Fibroblast of skin of scalp (primary cell): ENCODE measurements at places on chromosomes 2 and 18.

DNA sequence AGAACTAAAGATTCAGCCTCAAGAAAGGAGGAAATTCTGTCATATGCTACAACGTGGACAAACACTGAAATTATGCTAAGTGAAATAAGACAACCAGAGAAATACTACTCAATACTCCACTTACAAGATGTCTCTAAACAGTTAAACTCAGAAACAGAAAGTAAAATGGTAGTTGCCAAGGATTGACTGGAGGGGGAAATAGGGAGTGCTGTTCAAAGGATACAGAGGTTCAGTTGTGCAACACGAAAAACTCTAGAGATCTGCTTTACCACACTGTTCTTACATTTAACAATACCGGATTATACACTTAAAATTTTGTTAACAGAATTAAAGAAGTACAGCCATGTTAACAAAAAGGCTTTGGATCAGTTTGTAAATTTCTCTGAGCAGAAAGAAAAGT is 39.8 kb upstream of the C2orf15 start:
- peak; percentile 1 for DNase-seq

DNA sequence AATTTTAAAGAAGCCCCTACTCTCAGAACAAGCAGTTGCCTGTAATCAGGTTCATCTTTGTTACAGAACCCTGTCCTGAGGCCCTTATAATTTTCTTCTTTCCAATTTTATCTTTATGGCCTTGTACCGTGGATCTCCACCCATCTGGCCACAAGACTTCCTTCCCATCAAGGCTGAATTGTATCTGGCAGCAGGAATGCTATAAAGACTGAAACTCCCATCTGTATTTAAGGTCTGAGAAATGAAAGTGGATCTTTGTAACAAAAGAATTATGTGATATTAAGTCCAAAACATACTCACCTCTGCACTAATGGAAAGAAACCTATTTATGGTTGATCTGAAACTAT is 91.8 kb downstream of the METTL8 start:
- no peak for DNase-seq

- no peak for DNase-seq
Measured at GRCh38 chr2:236215761-236216333, 47.7 kb upstream of the GBX2 start.

DNA sequence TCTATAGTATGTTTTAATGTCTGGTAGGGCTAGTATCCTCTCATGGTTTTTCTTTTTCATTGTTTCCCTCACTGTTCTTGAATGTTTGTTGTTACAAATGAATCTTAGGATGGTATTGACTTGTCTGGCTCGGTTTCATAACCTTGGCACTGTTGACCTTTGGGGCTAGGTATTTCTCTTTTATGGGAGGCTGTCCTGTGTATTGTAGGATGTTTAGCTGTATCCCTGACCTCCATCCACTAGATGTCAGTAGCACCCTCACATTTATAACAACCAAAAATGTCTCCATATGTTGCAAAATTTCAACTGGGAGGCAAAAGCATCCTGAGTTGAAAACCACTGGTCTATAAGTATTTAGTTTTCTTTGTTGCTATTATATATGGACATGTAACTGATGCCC is 7.0 kb upstream of the AOX1 start:
- DNase-seq, result peak; percentile 42

GRCh38 chr18:77522051-77522675 is 272.5 kb downstream of the GALR1 start:
- no peak for DNase-seq

- DNase-seq, result no peak
Measured at GRCh38 chr18:37553633-37554398, 11.8 kb downstream of the CELF4 start.

GRCh38 chr2:43075811-43076585 is 150.4 kb downstream of the ZFP36L2 start:
- peak; percentile 96 for DNase-seq

GRCh38 chr2:189113963-189114362 is 65.6 kb downstream of the COL5A2 start:
- DNase-seq, result peak; percentile 62

DNA sequence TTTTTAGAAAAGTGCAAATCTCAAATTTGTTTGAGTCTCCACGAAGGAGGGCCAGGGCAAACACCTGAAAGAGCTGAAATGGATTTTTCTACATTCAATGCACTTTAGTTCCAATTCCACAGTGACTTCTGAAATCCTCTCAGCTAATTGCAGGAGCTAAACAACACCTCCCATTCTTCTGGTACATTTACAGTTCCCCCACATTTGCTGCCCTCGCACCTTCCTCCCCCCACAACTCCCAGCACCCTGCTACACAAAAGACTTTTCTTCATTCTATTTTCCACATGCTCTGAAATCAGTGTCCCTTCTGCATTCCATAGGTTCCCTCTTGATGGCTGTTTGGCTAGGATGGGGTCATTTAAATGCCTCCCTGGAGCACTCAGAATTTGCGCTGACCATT is 5.9 kb upstream of the NPAS2 start:
- DNase-seq, result no peak

DNA sequence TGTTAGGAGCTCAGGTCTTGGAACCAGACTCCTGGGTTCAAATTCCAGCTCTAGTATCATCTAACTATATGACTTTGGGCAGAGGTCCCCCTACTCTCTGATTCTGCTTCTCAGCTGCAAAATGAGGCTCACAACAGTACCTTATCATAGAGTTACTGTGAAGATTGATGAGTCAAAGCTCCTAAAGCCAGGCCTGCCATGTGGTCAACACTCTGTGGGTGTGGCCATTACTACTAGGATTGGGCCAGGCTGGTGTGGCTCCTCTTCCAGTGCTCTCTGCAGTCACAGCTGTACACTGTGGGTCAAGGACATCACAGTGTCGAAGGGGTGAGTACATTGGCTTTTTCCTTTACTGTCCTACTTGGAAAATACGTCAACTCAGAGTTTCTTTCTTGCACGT is 22.6 kb downstream of the CAPN13 start:
- DNase-seq, result no peak

DNA sequence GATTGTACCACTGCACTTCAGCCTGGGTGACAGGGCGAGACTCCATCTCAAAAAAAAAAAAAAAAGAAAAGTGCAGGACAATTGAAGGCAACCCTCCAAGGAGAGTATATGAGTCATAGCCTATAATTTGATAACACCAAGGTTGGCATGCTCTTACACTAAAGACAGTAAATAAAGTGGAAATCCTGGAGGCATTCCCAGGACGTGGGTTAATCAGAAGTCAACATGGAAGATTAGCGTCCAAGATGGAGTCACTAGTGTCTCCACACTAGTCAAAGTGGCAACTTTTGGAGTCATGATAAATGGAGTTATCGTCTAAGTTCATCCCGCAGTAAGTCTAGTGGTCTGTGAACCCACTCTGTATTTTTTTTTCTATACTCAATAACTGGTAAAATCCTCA is 21.2 kb upstream of the UGGT1 start:
- DNase-seq, result no peak

DNA sequence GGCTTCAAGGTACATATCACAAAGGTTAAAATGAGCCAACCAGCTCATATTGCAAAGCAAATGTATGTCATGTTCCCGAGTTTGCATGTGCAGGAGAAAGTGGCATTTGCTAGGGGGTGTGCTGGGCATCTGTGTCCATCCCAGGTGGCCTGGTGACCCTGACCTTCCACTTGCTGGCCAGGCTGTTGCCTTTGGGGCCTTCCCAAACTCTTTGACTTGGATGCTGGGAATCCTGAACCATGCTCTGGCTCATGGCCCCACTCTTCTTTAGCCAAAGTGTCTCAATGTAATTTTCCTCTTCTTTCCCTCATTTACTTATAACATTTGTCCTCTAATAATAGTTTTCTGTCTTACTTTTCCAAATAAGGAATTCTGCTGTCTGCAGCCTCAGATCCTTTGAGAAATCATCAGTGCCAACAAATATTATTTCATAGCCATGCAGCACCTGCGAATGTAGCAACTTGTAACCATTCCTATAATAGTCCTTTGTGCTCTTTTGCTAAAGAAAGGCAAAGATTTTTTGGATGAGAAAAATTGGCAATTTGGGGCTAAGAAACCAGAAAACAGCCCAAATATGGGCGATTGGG is 64.2 kb downstream of the MTCL1 start:
- no peak for DNase-seq

GRCh38 chr2:27953077-27953476 is 62.5 kb downstream of the BABAM2 start:
- no peak for DNase-seq

DNA sequence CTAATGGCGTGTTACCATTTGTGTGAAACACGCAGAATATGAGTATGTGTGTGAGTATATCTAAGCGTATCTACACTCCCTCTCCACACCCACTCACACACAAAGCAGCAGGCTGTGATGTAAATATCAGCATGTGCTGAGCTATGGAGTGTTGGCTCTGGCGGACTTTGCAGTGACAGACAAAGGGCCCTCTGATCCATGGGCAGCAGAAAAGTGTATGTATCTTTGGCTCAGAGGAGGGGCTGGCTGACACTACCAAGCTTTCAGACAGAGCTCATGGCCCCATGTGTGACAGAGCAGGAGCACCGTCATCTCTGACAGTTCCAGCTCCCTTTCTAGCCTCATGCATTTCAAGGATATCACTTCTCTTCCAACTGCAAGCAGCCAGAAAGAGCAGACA is 57.2 kb upstream of the ASB18 start:
- DNase-seq, result no peak

GRCh38 chr2:148971547-148971946 is 67.0 kb upstream of the LYPD6B start:
- no peak for DNase-seq

GRCh38 chr2:159960414-159960813 is 102.0 kb downstream of the PLA2R1 start:
- peak; percentile 82 for DNase-seq

GRCh38 chr2:55408098-55408882 is 11.4 kb downstream of the CCDC88A start:
- DNase-seq, result peak; percentile 78

DNA sequence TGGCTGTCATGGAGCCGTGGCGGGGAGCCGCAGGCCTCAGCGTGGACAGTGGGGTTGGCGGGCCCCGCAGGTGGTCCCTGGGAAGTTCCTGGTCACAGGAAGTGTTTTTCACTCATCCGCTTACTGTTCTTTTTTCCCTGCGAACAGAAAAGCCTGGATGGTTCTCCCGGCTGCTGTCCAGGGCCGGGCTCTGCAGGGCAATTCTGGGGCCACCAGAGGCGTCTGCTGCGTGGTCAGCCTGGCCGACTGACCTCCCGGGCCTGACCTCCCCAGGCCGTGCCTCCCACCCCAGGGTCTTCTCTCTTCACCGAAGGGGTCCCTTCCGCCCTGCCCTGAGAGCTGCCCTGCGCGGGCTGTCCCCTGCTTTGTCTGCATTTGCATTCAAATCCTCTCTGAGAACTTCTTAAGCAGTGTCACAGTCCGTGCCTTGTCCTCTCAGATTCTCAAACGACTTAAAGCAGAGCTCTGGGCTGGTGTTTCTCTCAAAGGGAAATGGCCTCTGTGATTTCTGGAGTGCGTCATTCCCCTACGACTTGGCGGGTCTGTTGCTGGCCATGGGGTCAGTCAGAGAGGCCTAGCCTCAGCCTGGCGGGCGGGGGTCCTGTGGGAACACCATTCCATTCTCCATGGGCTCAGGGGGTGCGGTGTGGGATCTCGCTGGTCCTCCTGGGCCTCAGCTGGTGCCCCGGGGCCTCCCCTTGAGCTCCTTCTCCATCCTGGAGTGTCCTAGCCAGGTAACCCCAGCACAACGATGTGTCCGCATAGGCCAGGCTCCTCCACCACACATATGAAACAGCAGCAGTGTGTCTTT is 38.3 kb downstream of the KLHL29 start:
- no peak for DNase-seq
